ENCODE measurements at places on chromosomes 2 and 18. TPM values are rescaled to one million over a fixed set of nuclear protein-coding genes. Genes with fewer than 3 reads are reported as not detected.
A peak's percentile ranks its signal among the peaks of the same experiment; 100 is the strongest.

- DNase-seq: no peak
- H3K4me1 ChIP-seq: peaks cover 8% of the 10 kb centered on the region
- no peak overlapping the region for H3K4me3 ChIP-seq
- H3K27ac ChIP-seq: no peak overlapping the region
- peaks cover 3% of the 10 kb centered on the region for H3K36me3 ChIP-seq
Observed at GRCh38 chr2:46145017-46145416, 152.2 kb upstream of the EPAS1 start.

- peaks cover 47% of the 10 kb centered on the region for H3K4me1 ChIP-seq
- no peaks in the 10 kb centered on the region for H3K27me3 ChIP-seq
- H3K27ac ChIP-seq: peak overlapping the region; percentile 73
- no peak for DNase-seq
- no peaks in the 10 kb centered on the region for H3K36me3 ChIP-seq
- peak overlapping the region; percentile 67 for H3K4me3 ChIP-seq
Observed at GRCh38 chr2:147499785-147500184, 345.0 kb upstream of the ACVR2A start.

The SESTD1 gene
- total RNA-seq: 16.3 TPM

The SLC5A7 gene
- not detected for total RNA-seq

All from T-helper 17 cell (primary cell).